NCI-H2107 (cell line): ENCODE measurements at places on chromosomes 4 and X.

DNA sequence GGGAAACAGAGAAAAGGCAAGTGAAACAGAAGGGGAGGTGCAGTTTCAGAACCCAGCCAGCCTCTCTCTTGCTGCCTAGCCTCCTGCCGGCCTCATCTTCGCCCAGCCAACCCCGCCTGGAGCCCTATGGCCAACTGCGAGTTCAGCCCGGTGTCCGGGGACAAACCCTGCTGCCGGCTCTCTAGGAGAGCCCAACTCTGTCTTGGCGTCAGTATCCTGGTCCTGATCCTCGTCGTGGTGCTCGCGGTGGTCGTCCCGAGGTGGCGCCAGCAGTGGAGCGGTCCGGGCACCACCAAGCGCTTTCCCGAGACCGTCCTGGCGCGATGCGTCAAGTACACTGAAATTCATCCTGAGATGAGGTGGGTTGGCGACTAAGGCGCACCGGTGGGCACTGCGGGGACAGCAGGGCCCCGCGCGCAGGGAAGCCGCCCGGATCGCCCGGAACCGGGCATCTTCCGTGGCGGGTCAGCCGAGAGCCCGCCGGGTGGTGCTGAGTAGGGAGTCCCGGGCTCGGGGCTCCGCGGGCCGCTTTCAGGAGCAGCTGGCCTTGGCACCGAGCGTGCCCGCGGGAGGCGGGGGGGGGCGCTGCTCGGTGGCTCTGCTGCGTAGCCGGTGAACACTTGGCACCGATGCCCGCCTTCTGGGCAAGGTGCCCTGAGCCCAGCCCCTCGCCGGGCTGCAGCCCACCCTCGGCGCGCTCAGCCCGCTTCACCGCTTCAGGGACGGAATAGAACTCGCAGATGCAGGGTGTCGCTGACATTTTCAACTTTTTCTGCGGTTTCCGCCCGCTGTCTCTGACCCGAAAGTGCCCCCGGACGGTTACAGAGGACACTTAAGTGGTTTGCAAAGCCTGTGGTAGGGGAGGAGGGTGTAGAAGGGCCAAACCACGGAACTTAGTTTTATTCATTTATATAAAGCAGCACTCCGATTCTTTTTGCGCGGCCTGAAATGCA is at the start of gene CD38:
TSS of gene CD38 (plus strand) at position 40 of the 953 bp plus-strand sequence. CDS start at position 127, 87 bp downstream.
- DNase-seq: no peak

- no peak for DNase-seq
These were observed 81.0 kb upstream of the KLF3 start for GRCh38 chr4:38582889-38583470.

- DNase-seq: no peak
These were observed 581.8 kb downstream of the NLGN4X start for GRCh38 chrX:5646818-5647217.

DNA sequence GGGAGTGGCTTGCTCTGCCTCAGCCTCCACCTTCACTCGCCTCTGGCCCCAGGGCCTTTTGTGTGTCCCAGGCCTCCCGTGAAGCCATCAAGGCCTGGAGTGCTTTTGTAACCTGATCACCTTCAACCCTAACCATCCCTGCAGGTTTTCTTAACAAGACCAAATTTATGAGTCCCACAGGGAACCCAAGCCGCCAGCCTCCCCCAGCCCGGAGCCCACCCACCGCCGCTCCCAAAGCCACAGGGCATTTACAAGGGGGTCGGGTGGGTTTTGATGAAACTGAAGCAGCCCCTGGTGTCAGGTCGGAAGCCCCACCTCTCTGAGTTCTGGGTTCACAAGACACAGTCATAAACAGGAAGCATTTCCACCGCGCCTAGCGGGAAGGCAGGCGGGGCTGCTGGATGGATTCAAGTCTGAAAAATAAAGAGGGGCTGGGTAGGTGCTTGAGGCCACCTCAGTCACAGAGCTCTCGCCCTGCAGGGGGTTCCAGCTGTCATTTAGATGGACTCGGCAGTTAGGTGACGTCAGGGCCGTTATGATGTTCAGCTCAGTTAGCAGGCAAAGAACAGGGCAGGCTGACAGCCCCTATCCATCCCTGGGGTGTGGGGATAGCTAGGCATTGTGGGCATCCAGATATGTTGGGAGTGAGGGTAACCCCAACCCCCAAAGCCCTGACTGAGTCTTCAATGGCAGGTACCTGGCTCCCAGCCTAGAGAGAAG is 128.5 kb downstream of the BCOR start:
- peak; percentile 86 for DNase-seq

GRCh38 chr4:48388525-48389154 is 47.3 kb downstream of the SLAIN2 start:
- no peak for DNase-seq

DNA sequence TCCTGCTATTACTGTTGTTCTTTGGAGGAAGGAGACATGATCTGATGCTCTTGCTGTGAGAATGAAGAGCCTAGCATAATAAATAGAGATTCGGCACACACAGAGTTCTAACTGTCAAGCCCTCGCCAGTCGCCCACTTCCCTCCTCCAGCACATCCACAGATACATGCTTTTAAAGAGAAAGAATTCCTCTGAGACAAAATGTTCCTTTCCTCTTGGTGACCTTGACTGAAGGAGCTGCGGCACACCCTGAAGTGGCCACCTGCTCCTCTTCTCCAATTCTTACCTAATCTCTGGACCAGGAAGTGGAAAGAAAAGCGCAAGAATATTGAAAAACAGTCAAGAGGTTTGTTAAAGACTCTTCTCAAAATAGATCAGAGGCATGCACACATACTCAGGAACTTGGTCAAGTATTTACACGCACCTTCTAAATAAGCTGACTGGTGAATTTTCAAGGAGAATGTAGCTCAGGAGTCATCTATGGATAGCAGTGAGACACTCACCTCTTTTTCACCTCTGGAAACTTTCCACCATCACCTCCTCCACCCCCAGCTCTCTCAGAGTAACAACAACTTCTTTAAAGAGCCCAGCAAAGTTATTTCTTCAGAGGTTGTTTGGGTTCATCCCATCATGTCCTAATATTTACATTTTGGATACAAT is 95.4 kb downstream of the PARM1 start:
- no peak for DNase-seq

GRCh38 chr4:116400480-116400879 is 684.9 kb downstream of the TRAM1L1 start:
- no peak for DNase-seq

DNA sequence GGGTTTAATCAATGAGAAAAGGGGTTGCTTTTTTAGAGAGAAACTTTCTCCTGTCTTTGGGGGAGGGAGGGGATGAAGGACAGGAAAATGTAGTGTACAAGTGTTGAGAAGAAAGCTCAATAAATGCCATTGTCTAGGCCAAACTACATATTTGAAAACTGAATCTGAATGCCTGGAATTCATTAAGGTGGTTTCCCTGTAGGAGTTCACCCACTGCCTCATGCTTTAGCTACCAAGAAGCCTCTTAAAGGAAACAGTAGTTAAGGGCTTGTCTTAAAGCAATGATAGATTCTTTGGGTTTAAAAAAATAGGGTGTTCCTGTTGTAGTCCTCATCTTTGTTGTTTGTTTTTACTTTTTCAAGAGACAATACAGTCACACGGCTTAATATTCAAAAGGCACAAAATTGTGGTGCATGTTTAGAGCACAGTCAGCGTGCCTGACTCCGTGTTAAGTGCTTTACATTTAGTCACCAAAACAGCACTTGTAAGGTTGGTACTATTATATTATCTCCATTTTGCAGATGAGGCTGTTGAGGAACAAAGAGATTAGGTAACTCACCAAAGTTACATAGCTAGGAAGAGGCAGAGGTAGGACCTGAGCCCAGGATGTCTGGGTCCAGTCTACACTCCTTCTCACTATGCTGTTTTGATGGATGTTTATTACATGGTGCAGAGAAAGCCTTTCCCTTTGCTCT is 46.0 kb downstream of the FNIP2 start:
- no peak for DNase-seq

- no peak for DNase-seq
These were observed 394.4 kb upstream of the ADGRL3 start for GRCh38 chr4:60805500-60806313.

DNA sequence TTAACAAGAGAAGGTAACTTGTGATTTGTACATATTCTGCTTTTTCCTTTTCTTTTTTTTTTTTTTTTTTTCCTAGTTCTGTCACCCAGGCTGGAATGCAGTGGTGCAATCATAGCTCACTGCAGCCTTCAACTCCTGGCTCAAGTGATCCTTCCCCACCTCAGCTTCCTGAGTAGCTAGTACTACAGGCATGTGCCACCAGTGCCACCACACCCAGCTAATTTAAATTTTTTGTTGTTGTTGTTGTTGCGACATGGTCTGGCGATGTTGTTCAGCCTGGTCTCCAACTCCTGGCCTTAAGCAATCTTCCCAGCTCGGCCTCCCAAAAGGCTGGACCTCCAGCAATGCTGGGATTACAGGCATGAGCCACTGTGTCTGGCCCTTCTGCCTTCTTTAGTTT is 1.5 kb upstream of the TACR3 start:
- DNase-seq: no peak

DNA sequence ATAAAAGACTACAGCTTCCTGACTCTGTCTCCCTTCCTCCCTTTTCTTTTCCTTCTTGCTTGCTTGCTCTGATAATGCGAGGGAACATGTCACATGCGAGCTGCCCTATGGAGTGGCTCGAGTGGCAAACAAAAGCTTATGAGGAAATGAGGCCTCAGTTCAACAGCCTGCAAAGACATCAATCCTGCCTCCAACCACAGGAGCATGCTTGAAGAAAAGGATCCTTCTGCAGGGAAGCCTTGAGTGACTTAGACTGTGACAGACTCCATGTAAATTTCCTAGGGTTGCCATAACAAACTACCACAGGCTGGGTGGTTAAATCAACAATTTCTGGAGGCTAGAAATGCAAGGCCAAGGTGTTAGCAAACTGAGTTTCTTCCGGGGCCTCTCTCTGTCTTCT is 152.5 kb downstream of the NR3C2 start:
- DNase-seq: no peak

DNA sequence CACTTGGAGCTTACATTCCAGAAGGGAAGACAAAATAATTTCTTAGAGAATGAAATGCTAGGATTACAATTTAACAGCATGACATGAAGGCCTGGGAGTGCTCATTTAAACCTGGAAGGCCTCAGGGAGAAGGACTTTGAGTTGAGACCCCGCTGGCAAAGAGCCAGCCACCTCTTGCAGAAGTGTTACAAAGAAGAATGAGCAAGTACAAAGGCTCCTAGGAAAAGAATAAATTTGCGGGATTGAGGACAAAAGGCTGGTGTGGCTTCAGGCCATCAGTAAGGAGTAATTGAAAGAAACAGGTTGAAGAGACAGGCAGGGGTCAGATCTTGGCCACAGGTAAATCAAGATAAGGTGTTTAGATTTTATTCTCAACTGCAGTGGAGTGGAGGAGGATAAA is 3.1 kb upstream of the ELOVL6 start:
- DNase-seq: no peak

GRCh38 chrX:2251211-2251610 is 249.6 kb downstream of the DHRSX start:
- no peak for DNase-seq

GRCh38 chr4:53579826-53580225 is 11.5 kb downstream of the LNX1 start:
- no peak for DNase-seq

GRCh38 chr4:60396341-60397049 is 803.6 kb upstream of the ADGRL3 start:
- no peak for DNase-seq

GRCh38 chr4:53194727-53195126 is 171.1 kb downstream of the SCFD2 start:
- no peak for DNase-seq

- DNase-seq: no peak
These were observed 181.2 kb downstream of the RAPGEF2 start for GRCh38 chr4:159284113-159284512.

DNA sequence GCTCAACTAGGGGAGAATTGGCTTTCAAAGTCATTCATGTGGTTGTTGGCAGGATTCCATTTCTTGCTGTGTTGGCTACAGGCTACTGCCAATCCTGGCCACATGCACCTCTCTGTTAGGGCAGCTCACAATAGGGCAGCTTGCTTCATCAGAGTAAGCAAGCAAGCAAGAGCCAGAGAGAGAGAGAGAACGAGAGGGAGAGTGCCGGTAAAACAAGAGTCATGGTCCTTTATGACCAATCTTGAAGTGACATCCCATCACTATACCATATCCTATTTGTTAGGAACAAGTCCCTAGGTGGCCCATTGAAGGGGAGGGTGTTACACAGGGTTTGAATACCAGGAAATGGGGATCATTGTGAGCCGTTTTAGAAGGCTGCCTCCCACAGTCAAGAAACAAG is 33.0 kb upstream of the TLR2 start:
- DNase-seq: no peak

DNA sequence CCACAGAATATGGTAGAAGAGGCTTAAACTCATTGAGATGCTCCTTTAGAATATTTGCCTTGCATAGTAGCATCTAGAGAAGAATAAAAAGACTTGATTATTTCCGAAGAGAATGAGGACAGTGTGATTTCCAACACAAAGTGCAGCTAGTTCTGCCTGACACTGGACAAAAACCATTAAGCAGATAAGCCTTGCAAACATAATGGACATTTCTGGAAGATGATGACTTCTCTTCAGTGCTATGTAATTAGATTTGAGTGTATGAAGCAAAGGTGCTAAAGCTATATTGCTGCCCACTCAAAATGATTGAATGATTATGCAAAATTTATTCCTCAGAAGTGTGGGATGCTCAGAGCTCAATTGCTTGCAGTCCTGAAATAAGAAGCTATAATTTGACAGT is 156.4 kb downstream of the VEGFC start:
- no peak for DNase-seq

DNA sequence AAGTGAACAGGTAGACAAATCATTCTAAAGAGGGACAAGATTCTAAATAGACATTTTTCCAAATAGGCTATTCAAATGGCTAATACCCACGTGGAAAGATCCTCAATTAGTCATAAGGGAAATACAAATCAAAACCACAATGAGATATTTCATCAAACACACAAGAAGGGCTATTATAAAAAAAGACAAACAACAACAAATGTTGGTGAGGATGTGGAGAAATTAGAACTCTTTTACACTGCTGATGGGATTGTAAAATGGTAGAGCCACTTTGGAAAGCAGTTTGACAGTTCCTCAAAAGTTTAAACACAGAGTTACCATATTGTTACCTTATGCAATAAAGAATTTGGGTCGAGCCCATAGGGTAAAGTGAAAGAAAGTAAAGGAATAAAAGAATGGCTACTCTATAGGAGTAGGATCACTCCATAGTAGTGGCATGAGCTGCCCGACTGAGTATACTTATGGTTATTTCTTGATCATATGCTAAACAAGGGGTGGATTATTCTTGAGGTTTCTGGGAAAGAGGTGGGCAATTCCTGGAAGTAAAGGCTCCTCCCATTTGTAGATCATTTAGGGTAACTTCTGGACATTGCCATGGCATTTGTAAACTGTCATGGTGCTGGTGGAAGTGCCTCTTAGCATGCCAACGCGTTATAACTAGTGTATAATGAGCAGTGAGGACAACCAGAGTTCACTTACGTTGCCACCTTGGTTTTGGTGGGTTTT is 58.9 kb upstream of the FAM9C start:
- no peak for DNase-seq
